Brain microvascular endothelial cell (primary cell): ENCODE measurements at places on chromosomes 7 and 10.

GRCh38 chr7:142553216-142553615 is 196.1 kb upstream of the PRSS1 start:
- DNase-seq = no peak

DNA sequence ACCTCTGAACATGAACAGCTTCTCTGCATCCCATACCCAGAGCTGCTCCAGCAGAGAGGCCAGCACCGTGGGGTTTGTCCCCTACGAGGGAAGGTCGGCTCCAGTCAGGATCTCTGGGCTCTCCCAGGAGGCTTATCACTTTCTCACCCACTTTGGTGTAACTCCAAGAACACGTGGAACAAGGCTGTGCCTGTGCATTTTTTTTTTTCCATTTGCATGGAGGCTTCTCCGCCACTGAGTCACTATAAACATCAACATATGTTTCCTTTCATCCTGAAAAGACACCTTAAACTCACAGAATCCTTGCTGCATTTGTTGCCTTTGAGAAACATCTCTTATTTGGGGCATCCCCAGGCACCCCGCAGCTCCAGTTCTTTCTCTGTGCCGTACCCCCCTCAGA is 29.4 kb upstream of the ECHDC3 start:
- no peak for DNase-seq

DNA sequence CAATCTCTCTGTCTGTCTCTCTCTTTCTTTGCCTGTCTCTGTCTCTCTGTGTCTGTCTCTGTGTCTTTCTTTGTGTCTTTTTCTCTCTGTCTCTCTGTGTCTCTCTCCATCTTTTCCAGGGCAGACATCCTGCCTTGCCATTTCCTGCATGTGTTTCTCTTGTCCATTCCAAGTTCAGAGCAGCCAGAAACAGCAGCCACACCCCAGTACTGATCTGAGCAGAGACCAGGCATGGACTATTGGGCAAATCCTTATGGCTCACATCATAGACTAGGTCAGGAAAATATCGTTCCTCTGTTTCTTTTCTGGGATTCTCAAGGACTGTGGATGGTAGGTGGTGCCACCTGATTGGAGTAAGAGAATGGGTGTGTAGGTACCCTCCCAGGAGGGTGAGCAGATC is 95.8 kb downstream of the RAMP3 start:
- no peak for DNase-seq

DNA sequence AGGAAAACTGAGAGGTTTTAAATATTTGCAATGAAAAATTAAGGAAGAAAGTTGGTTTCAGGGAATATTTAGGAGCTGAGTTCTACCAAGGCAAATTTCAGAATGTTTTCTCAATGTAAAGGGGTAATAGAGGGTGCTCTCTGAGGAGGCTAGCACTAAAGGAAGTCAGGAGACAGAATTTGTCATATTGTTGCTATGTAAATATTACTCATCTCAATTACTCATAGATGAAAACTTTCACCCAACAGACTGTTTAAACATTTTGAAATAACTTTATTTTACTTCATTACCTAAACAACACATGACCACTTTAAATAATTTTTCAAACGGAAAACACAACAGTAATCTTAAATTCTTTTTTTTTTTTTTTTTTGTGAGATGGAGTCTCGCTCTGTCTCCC is 274.8 kb upstream of the NRG3 start:
- DNase-seq = peak; percentile 28

GRCh38 chr10:118161461-118162246 is 114.9 kb upstream of the RAB11FIP2 start:
- no peak for DNase-seq

DNA sequence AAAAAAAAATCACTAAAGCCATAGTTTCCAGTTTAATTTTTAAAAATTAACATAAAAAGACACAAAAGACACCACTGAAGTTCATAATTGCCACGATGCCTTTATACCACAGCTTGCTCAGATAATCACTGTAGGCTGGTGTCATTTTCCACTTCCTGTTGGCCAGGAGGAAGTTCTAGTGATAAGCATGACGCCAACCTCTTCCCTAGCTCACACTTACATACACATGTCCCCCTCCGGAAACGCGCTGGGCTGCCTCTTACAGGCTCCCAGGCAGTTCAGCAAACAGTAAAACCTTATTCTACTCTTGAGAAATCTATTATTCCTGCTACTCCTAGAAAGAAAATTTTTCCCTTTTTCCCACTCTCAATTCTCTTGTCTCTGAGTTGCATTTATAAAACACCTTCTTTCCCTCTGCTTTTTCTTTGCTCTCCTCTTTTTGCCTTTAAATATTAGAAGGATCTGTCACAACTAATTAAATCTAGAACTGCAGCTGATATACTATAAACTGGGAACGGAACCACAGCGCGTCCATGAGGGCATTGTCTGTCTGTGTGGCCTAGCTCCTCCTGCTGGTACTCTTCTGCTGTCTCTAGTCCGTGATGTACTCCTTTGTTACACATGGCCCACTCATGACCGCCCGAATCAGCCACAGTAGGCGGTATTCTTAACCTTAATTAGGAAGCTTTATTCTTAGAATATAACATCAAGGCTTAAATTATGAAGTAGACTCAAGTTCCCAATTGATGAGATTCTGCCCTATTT is 664.9 kb downstream of the CNTNAP2 start:
- no peak for DNase-seq

- no peak for DNase-seq
Measured at GRCh38 chr7:29154076-29154475, 7.7 kb upstream of the CPVL start.

DNA sequence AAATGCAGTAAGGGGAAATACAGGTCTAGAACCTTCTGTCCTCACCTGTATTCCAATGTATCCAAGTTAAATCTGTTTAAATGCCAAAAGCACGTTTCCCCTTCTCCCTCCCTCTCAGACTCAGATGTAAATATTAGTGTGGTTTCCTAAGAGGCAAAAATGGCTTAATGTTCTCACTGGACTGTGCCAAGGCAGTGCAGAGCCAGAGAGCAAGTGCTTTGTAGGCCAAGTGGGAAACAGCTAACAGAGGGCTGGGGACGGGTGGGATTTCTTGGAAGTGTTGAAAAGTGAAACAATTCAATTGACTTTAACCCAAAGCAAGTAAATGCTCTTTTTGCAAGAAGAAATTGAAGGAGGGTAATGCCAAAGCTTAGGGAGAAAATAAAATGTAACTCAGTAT is 103.1 kb downstream of the GSAP start:
- no peak for DNase-seq

DNA sequence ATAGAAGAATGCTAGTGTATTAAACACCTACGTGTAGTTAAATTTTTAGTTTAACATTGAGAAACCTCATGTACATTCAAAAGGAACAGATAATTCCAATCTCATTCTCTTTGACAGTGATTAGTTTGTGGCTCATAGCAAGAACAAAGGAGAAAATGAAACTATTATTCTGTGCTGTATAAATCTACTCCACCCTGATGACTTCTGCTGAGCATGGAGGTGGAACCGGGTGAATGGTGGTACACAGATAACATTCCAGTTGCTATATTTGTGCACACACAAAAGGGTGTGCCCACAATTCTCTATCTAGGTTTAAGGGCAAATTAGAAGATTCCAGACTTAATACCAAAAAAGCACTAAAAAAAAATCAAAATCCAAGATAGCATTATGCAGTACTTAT is 17.0 kb upstream of the RALA start:
- DNase-seq = no peak

DNA sequence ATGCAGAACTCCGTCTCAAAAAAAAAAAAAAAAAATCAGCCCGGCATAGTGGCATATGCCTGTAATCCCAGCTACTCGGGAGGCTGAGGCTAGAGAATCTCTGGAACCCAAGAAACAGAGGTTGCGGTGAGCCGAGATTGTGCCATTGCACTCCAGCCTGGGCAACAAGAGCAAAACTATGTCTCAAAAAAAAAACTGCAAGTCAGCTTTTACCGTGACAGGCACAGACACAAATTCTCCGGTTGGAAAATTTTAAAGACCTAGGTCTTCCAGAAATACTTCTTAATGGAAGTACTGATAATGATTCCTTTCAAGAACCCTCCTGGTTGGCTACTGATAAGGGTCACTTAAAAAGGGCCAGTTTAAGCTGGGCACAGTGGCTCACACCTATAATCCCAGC is 19.4 kb upstream of the ARPC1B start:
- no peak for DNase-seq

- DNase-seq = no peak
Measured at GRCh38 chr10:80528185-80528700, 9.5 kb upstream of the SH2D4B start.

DNA sequence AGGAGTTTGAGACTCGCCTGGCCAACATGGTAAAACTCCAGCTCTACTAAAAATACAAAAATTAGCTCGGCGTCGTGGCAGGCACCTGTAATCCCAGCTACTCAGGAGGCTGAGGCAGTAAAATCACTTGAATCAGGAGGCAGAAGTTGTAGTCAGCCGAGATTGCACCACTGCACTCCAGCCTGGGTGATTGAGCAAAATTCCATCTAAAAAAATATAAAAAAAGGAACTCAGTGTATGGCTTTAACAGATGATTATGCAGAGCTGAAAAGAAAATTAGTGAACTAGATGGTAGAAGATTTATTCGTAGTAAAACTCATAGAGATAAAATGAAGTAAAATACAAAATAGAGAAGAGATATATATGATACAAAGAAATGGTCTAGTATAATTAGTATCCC is 12.6 kb upstream of the CNOT4 start:
- no peak for DNase-seq

DNA sequence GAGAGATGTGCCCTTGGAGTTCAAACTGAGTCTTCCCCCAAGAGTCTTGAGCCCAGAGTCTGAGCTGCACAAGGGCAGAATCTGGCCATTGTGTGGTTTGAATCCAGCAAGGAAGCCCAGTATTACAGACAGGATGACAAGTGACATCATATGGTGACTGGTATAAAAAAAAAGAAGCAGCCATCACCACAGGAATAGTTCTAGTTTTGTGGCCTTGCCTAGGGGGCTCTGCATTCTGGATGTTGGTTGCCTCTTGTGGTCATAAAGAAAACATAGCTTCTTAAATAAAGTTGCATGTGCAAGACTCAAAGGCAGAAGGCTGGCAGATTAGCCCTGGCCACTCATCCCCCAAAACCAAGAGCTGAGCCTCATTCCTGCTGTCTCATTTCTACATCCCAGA is 16.8 kb upstream of the LRRC72 start:
- DNase-seq = no peak

DNA sequence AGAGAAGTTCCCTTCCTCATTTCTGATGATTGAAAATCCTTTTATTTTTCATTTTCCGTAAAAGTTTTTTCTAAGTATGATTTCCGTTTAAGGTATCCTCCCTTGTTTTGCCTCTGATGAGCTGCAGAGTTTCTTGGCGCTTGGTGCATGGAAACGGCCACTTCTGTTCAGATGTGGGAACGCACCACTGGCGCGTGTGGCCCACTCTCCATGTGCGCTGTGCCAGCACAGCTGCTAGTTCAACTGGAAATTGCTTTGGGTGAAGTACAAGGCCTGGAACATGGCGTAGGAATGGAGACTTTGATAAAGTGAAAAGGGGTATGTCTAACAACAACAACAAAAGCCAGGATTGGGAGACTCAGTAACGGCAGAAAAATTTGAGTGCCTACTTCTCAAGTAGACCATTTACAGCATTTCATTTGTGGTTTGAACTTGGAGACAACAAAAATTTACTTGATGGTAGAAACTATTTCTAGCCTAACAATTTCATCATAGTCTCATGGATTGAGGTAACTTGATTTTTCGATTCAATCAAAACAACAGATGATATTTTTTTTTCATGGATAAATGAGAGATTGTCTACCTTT is 364.2 kb downstream of the SUGCT start:
- no peak for DNase-seq

DNA sequence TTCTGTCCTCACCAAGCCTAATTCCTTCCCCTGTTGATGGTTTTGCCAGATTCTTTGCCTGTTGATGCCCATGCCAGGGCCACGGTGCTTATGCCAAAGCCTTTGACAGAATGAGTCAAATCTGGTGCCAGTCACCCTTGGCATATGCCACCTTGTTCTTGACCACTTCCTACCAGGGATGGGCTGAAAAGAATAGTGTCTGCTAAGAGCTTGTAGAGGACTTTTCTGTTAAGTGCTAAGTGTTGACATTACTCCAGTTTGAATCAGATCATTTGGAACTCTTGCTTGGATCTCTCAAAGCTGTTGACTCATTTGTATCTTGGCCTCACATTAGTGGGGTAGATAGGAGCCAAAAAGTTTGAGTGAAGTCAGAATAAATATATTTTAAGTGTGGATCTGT is 661.2 kb downstream of the AUTS2 start:
- DNase-seq = no peak
